ENCODE measurements at places on chromosomes 5 and 9. TPM values are rescaled to one million over a fixed set of nuclear protein-coding genes. Genes with fewer than 3 reads are reported as not detected.

DNA sequence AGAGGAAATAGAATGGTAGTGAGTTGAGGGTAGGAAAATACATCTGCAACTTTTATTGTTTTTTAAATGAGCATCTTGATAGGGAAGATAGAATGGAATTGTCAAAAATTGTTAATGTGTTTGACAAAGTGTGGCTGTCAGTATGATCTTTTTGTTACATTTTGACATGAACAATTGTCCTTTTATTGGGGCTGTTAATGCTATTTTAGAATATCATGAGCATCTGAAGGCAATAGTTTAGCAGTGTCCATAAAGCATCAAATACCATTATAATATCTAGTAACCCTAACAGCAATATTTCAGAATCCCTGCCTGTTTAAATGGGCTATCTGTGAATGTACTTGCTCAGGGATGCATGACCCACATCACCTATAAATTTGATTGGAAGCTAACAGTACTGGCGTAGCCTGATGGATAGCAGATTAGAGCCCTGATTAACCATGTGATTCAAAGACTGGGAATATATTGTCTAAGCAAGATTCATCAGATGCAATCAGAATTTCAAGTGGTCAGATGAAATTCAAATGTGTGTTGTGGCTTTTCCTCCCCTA, 37.8 kb downstream of the TLE4 start:
- no peak overlapping the region for H3K27ac ChIP-seq
- H3K4me1 ChIP-seq: peaks cover 15% of the 10 kb centered on the region
- no peaks in the 10 kb centered on the region for H3K27me3 ChIP-seq
- no peak overlapping the region for H3K4me3 ChIP-seq
- H3K36me3 ChIP-seq: no peaks in the 10 kb centered on the region

DNA sequence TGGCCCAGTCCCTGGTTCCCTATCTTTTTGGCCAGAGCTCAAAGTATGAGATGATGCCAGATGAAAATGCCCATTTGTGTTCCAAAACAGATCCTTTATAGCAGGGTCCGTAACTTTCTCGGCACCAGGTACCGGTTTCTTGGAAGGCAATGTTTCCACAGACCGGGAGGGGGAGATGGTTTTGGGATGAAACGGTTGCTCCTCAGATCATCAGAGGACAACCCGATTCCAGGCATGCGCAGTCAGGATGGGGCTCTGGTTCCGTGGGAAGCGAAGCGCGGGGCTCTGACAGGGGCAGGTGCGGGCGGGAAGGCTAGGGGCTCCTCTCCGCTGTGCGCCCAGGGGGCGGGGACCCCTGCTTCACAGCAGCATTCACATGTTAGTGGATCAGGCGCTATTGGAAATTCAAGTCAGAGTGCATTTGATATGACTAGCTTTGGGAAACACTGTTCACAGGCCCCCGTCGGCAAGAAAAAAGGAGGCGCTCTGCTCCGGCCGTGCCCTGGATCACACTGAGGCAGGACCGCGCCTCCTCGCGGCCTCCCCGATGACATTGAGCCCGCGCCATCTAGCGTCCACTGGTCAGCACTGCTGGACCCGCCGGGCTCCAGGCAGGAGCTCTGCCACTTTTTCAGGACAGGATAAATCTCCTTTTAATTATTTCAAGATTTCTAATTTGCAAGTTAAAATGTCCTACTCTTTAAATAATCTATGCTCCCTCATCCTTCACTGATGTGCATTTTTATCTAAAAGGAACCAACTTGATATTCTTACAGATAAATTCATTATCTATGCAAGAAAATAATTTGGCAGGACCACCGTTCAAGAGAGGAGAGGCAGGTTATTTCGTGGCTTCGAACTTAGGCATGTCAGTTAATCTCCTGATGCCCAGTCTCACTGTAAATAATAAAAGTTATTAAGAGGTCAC, 190.0 kb downstream of the FANCC start:
- DNase-seq: peak; percentile 94
- no peaks in the 10 kb centered on the region for H3K36me3 ChIP-seq
- no peak overlapping the region for H3K4me3 ChIP-seq
- H3K27ac ChIP-seq: no peak overlapping the region

- H3K36me3 ChIP-seq: no peaks in the 10 kb centered on the region
- no peaks in the 10 kb centered on the region for H3K4me1 ChIP-seq
- no peak overlapping the region for H3K4me3 ChIP-seq
- DNase-seq: no peak
- no peaks in the 10 kb centered on the region for H3K27me3 ChIP-seq
Measured at GRCh38 chr5:31121224-31121623, 72.3 kb upstream of the CDH6 start.

GRCh38 chr9:3656224-3656623, 130.4 kb upstream of the RFX3 start:
- H3K4me3 ChIP-seq: no peak overlapping the region
- no peaks in the 10 kb centered on the region for H3K4me1 ChIP-seq
- H3K27me3 ChIP-seq: no peaks in the 10 kb centered on the region
- H3K36me3 ChIP-seq: no peaks in the 10 kb centered on the region
- no peak for DNase-seq

DNA sequence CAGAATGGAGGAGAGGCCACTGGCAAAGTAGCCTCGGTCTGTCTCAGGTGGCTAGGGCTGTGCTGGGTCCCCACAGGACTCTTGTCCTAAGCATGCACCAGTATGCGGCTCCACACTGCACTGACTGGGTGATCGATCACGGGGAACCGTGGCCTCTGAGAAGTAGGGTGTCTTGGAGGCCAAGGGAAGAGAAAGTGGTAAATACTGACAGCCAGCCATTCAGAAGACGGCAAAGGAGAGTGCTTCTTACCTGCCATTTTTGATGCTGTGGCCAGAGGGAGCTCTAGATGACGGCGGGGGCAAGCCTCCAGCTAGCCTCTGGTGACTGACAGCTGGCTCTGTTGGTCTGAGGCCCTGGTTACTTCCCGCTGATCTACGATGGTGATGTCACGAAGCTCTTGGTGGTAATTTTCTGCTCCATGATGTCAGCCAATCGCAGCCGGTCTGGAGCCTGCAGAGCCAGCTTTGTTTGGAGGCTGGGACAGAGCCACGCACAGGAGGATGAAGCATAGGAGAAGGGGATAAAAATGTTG, 40.4 kb upstream of the GADD45G start:
- H3K27me3 ChIP-seq: no peaks in the 10 kb centered on the region
- no peak overlapping the region for H3K27ac ChIP-seq
- no peaks in the 10 kb centered on the region for H3K4me1 ChIP-seq

DNA sequence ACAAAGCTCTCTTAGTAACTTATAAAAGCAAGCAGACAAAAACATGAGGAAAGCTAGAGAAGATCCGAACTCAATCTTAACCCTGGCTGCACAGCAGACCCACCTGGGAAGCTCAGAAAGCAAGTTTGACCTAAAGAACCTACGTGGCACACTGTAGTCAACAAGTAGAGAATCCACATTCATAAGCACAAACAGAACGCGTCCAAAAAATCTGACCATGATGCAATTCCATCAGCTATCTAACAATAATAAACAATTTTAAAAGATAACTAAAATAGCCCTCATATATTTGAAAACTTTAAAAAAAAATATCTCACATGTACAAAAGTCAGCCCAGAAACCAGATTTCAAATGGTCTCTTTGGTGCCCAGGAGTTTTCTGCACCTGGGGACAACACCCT, 4.6 kb downstream of the LMAN2 start:
- no peaks in the 10 kb centered on the region for H3K27me3 ChIP-seq
- no peak overlapping the region for H3K4me3 ChIP-seq
- H3K36me3 ChIP-seq: peaks cover 4% of the 10 kb centered on the region

GRCh38 chr9:93437996-93438395, 13.5 kb upstream of the FAM120A start:
- DNase-seq: no peak
- H3K4me1 ChIP-seq: no peaks in the 10 kb centered on the region
- H3K27ac ChIP-seq: no peak overlapping the region
- H3K27me3 ChIP-seq: no peaks in the 10 kb centered on the region
- no peak overlapping the region for H3K4me3 ChIP-seq

GRCh38 chr5:135238622-135239452, 160.2 kb downstream of the MACROH2A1 start:
- H3K4me3 ChIP-seq: no peak overlapping the region
- no peaks in the 10 kb centered on the region for H3K27me3 ChIP-seq
- no peak overlapping the region for H3K27ac ChIP-seq

DNA sequence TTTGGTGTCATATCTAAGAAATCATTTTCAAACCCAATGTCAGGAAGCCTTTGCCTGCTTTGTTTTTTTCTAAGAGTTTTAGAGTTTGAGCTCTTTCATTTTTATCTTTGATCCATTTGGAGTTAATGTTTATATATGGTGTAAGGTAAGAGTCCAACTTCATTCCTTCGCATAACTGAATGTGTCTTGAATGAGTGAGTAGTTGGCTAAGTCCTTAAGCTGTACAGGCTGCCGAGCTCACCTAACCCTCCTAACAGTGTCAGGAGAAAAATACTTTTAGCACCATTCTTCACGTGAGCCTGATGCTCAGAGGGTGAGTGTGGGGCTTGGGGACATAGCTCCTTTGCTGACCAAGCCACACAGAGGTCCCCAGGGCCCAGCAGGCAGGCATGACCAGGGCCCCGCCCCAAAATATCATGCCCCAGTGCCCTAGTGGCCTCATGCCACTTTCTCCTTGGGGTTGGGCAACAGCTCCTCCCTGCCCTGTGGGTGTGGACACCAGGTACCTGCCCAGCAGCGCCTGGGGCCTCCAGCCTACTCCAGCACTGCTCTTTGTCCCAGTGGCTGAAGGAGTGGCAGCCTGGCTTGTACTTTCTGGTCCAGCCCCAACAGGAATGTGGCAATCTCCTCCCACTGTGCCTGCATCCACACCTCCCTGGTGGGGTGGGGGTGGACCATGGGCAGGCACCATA, 17.2 kb downstream of the PPARGC1B start:
- no peak overlapping the region for H3K27ac ChIP-seq
- H3K36me3 ChIP-seq: no peaks in the 10 kb centered on the region
- no peaks in the 10 kb centered on the region for H3K4me1 ChIP-seq
- H3K4me3 ChIP-seq: no peak overlapping the region
- H3K27me3 ChIP-seq: no peaks in the 10 kb centered on the region

The PPIP5K2 gene
- total RNA-seq: 39.1 TPM
